ENCODE measurements at places on chromosomes 5 and 9. TPM values are rescaled to one million over a fixed set of nuclear protein-coding genes. Genes with fewer than 3 reads are reported as not detected.

DNA sequence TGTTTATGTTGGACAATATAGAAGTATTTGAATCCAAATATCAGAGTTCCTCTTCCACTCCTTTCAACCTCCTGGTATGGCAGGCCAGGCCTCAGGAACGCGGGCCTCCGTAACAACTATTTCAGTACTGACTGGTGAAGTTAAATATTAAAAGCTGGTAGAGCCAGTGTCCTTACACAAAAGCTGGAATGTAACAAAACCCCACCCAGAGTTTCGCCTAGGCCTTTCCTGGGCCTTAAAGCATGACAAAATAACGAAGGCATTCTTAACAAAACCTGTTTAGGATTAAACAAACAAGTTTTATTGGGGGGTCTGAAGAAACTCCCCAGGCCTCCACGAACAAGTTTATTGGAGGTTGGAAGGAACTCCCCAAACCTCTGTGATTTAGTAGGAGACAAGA lies 61.6 kb upstream of the GNE start:
- no peak for DNase-seq

DNA sequence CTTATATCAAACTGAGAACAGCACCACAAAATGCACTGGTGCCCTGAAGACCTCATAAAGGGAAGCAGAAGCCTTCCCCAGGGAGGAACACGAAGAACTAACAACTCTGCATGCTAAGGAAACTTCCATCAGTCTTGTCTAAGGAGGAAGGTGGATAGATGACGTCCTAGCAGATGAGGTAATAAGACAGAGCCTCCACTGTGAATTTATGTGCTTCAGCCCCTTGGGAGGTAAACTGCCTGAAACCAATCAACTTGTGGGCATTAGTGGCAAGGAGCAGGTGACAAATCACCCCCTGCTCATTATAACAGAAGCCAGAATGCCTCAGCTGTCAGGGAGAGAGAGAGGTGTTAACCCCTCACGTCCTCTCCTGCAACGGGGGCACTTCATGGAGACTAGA lies 48.9 kb upstream of the SPIN1 start:
- DNase-seq = no peak

DNA sequence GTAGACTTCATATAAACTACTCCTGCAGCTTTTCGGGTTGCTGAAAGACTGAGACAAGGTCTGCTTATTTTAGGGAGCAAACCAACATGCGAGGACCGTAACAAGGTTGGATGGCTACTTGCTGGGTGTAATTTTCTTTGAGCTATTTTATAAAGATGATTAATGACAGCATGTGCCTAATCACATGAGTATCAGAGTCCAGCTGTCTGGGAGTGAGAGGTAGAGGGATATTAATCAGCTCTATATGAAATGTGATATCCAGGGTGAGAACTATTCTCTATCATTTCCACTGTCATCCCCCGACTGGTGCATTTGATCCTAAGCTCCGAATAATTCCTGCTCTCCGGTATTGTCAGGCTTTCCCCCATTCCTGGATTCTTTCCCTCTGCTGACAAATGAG lies 193.8 kb upstream of the HMHB1 start:
- DNase-seq = no peak

GRCh38 chr5:109900911-109901627 lies 211.3 kb downstream of the MAN2A1 start:
- DNase-seq = no peak

ATG12 gene
- total RNA-seq = 76.2 TPM

CTNND2 gene
- 25.0 TPM for total RNA-seq

Measured in spleen (tissue), 13 donors.